Nasal cavity respiratory epithelium epithelial cell of viscerocranial mucosa (primary cell): ENCODE measurements at places on chromosomes 6 and 20. TPM values are rescaled to one million over a fixed set of nuclear protein-coding genes. Genes with fewer than 3 reads are reported as not detected.

The CRISP3 gene
- 0.07 and 0.34 TPM in 2 replicates for total RNA-seq

The GID8 gene
- total RNA-seq, result 59.8 and 62.5 TPM in 2 replicates

The LIN28B gene
- not detected in 2 replicates for total RNA-seq

The GPR31 gene
- total RNA-seq, result not detected in 2 replicates

The RBM24 gene
- total RNA-seq, result 0.93 and 1.4 TPM in 2 replicates
